ENCODE measurements at places on chromosomes 1 and 21.

DNA sequence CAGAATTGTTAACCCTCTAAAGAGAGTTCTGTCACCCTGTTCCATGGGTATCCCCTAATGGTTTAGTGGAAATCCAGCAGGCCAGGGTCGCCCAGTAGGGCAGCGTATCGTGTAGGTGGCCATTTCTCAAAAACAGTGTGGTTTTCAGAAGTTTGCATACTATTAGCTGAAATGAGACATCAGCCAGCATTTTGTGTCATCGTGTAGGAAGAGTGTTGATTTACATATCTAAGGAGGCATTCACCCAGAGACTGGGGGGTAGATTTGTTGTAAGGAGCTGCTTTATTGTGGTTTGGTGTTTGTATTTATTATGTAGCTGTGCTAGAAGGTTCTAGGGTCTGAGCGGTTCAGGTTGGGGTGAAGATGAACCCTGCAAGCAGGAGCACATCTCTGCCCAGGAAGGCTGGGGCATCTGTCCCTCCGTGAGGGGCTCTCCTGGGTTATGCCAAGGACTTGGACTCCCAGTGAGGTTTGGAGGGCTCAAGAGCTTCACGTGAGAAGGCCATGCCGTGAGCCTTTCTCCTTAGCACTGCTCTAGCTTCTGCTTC is 174.4 kb downstream of the PGBD5 start:
- DNase-seq: no peak

- no peak for DNase-seq
These were observed 593.1 kb downstream of the NUF2 start for GRCh38 chr1:163914785-163915413.

GRCh38 chr1:213244664-213245091 is 193.6 kb downstream of the RPS6KC1 start:
- no peak for DNase-seq

GRCh38 chr1:162389021-162389818 is 7.7 kb downstream of the C1orf226 start:
- DNase-seq: no peak
